Stimulated activated effector memory CD8-positive, alpha-beta T cell treated with anti-CD3 and anti-CD28 coated beads, Interleukin-12 subunit alpha, Interleukin-12 subunit beta, amount 100 ng/mL, for 72 hours (primary cell): ENCODE measurements at places on chromosomes 7 and 10.

- DNase-seq: no peak
Measured at GRCh38 chr7:155685791-155686160, 41.3 kb downstream of the RBM33 start.

DNA sequence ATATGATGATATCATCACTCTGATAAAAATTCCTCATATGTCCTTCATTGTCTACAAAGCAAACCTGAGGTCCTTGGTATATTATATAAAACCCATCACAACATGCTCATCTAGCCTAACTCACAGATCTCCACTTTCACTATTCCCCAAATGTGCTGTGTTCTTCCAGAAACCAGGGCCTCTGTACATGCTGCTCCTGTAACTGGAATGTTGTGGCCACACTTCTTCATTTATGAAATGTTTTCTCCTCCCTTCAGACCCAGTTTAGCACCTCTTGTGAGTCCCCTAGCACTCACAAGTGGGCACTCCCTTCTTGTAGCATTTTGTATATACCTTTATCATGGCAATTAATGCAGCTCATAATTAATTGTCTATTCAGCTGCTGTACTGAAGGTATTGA is 61.9 kb downstream of the AASS start:
- no peak for DNase-seq

DNA sequence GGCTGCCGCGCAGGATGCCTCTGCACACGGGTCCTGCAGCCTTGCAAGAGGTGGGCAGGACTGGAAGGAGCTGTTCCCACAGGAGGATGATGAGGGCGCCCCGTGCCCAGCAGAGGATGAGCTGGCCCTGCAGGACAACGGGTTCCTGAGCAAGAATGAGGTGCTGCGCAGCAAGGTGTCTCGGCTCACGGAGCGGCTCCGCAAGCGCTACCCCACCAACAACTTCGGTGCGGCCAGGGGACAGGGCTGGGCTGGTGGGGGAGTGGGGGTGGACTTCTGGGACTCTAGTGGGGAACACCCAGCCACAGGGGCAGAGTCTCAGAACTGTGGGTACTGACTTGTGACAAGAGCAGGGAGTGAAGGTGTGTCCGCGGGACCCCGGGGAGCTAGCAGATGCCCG is 16.0 kb downstream of the ZFYVE27 start:
- DNase-seq: no peak

GRCh38 chr10:48536916-48537890 is 67.7 kb downstream of the ARHGAP22 start:
- no peak for DNase-seq

DNA sequence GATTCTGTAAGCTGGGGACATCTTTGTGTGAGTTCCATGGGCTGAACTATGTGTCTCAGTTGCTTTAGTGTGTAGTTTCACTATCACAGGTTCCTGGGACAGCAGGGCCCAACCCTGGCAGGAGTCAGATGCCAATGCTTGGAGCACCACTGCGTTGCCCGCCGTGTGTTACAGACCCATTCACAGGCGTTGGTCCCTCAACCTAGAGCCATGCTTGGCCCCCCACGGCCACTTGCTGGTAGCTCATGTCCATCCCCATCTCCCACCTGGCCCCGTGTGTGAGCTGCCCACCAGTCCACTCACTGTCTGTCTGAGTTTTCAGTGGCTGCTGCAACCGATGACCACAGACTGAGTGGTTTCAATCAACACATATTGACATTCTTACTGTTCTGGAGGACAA is 546.9 kb downstream of the TCERG1L start:
- no peak for DNase-seq

GRCh38 chr7:18637516-18637915 is 142.0 kb downstream of the HDAC9 start:
- no peak for DNase-seq

- no peak for DNase-seq
Measured at GRCh38 chr10:13567030-13567429, 19.7 kb upstream of the PRPF18 start.

DNA sequence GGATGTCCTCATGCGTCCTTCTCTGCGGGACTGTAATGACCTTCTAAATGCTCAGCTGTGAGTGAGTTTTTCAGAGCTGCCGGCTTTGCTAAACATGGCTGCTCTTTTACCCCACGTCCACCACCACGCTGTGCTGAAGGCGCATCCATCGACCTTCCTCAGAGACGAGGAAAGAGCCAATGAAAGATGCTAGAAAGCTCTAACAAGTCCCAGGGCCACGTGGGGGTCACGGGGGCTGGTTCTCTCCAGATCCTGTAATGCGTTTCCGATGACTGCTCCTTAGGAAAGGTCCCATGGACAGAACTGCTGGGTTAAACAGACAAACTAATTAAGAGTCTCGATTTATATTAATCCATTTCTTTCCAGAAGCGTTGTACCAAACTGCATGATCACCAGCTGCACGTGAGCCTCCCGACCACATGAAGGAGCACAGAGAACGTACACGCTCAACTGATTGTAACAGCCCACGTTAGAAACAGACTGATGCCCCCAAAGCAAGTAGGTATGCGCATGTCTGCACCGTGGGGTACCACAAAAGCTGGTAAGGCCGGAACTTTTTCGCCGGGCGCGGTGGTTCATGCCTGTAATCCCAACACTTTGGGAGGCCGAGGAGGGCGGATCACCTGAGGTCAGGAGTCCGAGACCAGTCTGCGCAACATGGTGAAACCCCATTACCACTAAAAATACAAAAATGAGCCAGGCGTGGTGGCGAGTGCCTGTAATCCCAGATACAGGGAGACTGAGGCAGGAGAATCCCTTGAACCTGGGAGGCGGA is 109.6 kb downstream of the TCERG1L start:
- no peak for DNase-seq

- no peak for DNase-seq
Measured at GRCh38 chr10:131693766-131694165, 207.0 kb upstream of the PPP2R2D start.

DNA sequence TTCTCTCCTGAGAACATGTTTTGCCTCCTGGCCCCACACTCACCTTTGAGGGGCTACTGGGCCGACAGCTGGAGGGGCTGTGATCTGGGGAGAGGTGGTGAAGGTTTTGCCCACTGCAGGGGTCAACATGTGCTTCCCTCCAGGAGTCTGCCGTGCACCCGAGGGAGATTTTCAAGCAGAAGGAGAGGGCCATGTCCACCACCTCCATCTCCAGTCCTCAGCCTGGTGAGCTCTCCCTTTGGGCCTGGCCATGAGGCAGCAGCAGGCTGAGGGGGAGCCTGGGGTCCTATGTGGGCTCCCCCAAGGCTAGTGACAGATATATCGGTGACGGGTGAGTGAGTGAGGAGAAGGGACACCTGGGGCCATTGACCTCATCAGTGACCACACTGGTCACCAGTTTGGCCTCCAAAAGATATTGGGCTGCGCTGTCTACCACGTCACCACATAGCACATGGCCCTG is 6.6 kb downstream of the PGAM2 start:
- no peak for DNase-seq

DNA sequence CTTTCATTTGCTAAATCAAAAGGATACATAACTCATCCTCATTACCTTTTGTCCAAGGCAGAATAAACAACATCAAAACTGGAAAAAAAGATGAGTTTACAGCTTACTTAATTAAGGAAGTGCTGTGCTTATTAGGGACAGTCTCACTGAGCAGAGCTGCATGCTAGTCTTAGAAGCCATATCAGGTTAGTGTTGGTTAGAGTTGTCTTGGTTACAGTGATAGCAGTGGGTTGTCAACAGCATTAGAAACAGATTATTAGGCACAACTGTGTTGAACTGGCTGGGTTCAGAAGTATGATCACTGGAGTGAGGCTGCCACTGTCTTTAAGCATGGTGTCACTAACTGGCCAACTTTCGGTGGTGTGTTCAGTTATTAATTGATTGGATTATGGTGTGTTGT is 503.9 kb upstream of the IGFBP3 start:
- no peak for DNase-seq

DNA sequence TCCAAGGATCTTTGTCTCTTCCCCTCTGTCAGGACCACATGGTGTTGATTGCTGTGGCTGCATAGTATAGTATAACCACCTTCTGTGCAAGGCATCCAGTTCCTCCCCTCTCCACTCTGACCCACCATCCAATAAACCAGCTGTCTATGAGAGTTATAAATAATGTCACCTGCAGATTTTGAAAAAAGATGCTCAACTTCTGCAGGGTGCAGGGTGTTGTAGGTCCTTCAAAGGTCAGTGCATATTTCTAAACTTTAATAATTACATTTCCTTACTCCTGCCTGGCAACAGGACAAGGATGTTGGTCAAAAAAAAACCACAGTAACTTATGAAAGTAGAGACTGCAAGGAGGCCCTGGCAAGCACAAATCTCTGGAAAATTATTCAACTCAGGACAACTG is 166.2 kb downstream of the PKD1L1 start:
- no peak for DNase-seq

DNA sequence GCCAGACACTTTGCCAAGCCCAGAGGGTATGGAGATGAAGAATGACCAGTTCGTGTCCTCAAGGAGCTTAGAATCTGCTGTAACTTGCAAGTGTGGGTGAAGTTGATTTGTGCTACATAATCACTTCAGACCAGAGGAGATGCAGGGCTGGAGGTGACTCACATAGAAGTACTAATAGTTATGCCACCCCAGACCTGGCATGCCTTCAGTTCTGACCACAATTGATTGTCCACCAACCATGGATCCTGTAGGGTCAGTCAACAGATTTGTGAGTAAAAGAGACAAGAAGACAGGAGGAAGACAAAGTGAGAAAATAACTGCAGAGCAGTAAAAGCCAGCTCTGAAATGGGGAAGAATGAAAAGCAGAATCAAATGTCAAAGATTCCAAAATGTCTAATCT is 51.2 kb upstream of the BMPER start:
- DNase-seq: no peak

- DNase-seq: no peak
Measured at GRCh38 chr7:143323653-143324052, 7.7 kb downstream of the CLCN1 start.

GRCh38 chr7:81213394-81213793 is 294.5 kb upstream of the SEMA3C start:
- DNase-seq: no peak

DNA sequence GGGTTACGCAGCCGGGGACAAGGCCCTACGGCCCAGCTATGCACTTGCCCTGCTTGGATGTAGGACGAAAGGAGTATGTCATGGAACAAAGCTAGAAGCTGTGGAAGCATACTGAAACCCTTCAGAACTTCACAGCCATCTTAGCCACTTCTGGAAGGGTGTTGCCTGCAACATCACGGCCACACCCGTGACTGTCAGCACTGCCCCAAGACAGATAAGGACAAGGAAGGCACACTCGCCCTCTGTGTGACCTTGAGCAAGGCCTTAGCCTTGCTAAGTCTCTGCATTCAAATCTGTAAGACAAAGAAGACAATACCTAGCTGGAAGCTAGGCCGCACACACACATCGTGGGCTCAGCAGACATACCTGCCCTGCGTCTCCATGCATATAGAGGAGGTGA is 352.5 kb upstream of the MGMT start:
- no peak for DNase-seq

GRCh38 chr7:19017374-19017773 is 100.1 kb downstream of the TWIST1 start:
- no peak for DNase-seq

GRCh38 chr7:153432063-153432462 is 620.1 kb upstream of the DPP6 start:
- no peak for DNase-seq

- no peak for DNase-seq
Measured at GRCh38 chr7:43700059-43700501, 29.2 kb downstream of the COA1 start.

- no peak for DNase-seq
Measured at GRCh38 chr7:32500922-32501341, 5.6 kb downstream of the AVL9 start.

DNA sequence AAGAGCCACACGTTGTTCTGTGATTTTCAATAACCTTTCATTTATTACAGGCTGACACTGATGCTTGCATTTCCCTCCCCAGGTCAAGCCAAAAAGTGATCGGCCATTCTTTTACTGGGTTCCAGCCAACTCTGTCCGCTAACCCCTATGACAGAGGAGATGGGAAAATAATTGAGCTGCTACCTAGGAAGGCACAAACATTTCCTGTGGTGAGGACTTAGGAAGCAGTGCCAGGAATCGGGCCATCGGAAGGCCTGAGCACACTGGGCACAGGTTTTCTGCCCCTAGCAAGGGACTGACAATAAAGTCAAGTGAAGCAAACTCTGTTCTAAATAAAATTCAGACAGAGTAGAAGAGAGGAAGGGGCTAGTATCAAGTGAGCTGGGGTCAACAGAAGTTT is 313.0 kb upstream of the AOAH start:
- no peak for DNase-seq

DNA sequence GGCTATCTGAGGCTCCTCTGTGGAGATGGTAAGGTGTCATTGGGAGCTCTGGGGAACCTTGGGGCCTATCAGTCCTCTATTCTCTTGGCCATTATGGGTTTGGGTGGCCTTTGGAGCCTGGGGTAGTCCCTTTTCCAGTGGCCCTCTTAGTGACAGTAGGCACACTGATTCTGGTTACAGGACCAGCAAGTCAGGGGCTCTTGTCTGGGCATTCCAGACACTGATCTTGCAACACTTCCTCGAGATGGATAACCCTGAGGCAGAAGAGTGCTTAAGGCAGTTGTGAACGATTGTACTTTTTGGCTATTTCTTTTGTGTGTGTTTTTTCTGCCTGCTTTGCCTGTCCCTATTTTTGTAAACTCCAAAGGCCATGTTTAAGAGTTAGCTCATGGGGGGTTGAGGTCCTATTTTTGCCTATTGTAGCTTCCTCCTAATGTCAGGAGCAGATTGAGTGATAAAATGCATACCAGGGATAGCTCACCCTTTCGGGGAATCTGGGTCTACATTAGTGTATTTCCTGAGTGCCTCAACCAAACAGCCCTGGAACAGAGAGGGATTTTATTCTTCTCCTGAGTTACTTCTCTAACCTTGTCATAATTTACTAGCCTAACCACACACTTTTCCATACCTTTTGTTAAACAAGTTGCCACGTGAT is 61.2 kb downstream of the PRKAR2B start:
- no peak for DNase-seq

DNA sequence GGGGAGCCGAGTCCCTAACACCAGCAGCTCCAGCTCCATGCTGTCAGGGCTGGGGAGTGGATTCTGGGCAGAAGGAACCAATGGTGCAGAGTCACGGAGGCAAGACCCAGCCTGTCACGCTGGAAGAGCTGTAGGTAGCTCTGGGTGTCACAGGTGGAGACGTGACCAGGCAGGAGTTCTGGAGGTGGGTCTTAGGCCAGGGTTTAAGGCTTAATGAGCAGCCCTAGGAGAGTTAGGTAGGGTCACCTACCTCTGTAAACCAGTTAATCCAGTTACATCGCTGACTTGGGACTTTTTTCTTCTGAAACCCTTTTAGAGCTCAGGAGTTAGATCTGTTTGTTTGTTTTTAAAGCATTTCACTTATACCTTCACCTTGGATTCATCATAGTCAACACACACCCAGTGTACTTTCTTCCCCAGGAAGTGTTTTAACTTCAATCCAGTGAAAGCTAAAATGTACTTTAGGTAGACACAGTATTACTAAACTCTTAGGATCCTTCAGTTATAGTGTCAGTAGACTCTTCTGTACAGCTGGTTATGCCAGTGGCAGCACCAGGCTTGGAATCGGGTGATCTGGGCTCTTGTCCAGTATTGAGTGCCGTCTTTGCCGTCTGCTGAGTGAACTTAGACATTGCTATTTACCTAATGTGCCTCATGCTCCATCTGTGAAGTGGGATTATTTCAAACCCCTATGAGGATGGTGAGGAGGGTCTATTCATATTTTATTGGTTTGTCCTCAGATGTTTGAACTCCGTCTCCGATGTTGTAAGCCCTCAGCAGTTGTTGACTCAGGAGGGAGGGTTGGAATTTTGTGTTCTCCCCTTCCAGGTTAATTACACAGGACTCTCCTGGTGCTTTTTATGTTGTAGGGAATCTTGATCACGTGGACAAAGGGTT is 31.0 kb downstream of the TACR2 start:
- DNase-seq: no peak
